NCI-H1930 (cell line): ENCODE measurements at places on chromosomes 5 and 9.

DNA sequence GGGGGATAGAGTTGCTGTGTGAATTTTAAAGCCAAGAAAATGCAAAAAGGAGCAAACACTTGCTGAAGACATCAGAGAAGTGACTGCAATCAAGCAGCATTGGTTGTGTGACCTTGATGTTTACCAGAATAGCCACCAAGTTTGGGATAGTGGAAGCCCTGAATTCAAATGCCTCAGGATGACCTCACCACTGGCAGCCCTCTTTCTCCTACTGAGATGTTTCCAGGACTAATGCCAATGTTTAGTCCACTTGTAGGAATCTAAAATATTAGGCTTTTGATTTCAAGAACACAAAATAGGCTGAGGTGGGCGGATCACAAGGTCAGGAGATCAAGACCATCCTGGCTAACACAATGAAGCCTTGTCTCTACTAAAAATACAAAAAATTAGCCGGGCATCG, 112.2 kb upstream of the NUDT12 start:
- DNase-seq, result no peak

DNA sequence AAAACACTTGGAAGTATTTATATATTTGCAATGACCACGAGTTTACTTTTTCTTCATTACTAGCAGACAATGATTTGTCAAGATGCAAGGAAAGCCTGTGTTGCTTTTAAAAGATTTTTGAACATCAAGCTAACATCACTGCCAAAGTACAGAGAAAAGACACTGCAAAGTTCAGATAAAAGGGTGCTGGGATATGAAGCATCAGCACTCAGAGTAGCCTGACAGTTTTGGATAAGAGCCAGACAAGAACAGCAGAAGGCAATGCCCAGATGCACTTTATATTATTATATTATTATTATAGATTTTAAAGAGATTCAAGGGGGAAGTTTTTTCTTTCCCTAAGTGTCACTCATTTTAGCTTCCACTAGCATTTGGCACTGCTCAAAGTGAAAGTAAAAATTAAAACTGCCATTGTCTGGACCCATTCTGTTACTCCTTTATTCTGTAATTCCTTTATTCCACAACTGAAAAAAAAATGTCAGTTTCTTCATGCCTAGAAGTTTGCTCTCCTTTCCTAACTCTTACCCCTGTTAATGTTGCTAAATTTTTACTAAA, 240.6 kb downstream of the EFNA5 start:
- DNase-seq, result no peak

- no peak for DNase-seq
Measured at GRCh38 chr9:87119328-87119881, 172.1 kb upstream of the GAS1 start.

DNA sequence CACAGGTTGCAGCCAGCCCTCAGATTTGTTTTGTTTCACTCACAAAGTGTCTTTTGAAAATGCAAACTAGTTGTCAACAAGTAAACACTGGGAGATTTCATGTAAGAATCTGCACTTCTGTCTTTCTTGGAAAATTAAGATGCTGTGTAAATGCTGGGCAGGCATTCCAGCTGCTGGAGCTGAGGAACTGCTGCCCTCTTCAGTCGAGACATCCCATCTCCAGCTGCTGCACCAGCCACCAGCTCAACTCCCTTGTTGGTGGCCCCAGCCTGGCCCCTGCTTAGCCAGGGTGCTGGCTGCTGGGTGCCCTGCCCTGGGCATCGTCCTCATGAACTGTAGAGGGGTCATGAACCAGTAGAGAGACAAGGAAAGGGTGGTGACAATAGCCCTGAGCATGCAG, 33.1 kb upstream of the AFAP1L1 start:
- DNase-seq, result no peak

DNA sequence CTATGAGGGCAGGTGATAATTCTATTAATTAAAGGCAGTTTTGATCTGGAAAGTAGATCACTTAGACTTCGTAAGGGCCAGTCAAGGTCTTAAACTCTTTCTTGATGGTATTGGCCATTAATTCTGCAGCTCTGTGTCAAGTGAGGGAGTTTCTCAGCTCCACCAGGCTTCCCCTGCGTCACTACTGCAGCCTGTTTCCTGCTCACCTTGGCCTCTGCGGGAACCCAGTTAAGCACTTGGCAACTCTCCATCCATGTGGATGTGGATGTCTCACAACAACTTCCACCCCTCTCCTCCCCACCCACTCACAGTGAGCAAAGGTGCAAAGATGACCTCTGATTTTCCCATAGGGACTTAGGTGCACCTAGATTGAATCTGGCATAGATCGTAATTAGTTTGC, 191.6 kb downstream of the PLK2 start:
- no peak for DNase-seq

- no peak for DNase-seq
Measured at GRCh38 chr9:132201139-132201538, 39.3 kb downstream of the NTNG2 start.

- DNase-seq, result no peak
Measured at GRCh38 chr9:2583308-2584013, 38.1 kb upstream of the VLDLR start.

GRCh38 chr9:97923529-97924108, 1.3 kb upstream of the TRMO start:
- DNase-seq, result peak; percentile 69

GRCh38 chr5:124743602-124744169, 2.8 kb downstream of the ZNF608 start:
- DNase-seq, result no peak

- no peak for DNase-seq
Measured at GRCh38 chr9:136717399-136717798, 5.0 kb downstream of the DIPK1B start.

GRCh38 chr9:111438541-111439235, 45.5 kb downstream of the ECPAS start:
- DNase-seq, result no peak

- DNase-seq, result no peak
Measured at GRCh38 chr5:157187046-157187754, 6.6 kb downstream of the ITK start.

DNA sequence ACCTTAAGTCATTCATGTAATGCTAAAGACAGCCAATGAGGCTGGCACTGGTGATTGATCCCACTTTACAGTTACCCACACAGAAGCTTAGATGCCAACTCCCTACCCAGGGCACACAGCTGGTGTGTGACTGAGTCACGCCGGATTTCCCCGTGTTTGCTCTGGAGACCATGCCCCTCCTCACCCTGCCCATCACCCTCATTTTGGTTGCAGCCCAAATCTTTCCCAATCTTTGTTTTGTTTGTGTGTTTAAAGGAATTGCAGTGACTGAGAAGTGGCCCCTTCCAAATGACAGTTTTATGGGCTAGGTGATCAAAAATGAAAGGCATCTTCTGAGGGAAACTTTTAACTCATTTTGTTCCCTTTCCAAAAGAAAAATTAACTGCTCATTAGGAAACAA, 10.9 kb downstream of the FBXL7 start:
- no peak for DNase-seq

DNA sequence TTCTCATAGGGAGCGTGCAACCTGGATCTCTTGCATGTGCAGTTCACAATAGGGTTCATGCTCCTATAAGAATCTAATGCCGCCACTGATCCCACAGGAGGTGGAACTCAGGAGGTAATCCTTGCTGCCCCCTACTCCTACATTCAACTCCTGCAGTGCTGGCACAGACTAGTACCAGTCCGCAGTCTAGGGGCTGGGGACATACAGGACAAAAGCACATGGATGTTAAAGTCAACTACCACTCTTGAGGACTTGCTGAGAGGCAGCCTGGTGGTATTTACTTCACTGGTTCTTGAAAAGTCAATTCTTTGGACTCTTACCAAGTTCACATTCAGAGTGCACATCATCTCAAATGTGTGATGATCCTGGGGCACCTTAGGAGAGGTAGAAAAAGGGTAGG, 33.0 kb downstream of the MTMR12 start:
- DNase-seq, result no peak

- DNase-seq, result no peak
Measured at GRCh38 chr5:8491254-8491653, 622.3 kb downstream of the MTRR start.

DNA sequence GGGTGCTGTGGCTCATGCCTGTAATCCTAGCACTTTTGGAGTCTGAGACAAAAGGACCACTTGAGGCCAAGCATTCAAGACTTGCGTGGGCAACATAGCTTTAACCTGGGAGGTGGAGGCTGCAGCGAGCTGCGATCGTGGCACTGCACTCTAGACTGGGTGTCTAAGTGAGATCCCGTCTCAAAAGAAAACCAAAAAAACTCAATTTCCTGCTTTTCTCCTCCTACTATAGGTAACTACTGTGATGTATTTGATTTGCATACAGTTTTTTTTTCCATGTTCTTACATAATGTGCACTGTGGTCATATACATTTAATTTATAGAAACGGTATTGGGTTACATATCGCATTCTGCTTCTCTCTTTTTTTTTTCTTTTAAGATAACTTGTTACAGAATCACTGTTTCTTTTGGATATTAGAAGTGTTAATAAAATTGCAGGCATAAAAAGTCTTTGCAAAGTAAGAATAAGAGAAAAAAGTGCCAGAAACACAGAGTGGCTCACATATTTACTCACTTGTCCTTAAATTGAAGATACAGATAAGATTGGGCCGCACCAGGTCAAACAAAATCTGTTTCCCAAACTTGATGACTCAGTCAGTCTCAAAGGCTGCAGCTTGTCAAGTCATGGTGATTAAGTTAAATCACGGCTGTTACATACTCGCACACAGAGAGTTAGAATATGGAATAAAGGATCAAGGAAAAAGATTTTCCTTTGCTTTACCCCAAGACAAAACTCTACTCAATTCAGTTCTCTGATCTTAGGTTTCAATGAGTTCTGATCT, 2.0 kb upstream of the PTGR1 start:
- DNase-seq, result no peak

GRCh38 chr9:129885018-129885669, 49.9 kb downstream of the USP20 start:
- peak; percentile 18 for DNase-seq

DNA sequence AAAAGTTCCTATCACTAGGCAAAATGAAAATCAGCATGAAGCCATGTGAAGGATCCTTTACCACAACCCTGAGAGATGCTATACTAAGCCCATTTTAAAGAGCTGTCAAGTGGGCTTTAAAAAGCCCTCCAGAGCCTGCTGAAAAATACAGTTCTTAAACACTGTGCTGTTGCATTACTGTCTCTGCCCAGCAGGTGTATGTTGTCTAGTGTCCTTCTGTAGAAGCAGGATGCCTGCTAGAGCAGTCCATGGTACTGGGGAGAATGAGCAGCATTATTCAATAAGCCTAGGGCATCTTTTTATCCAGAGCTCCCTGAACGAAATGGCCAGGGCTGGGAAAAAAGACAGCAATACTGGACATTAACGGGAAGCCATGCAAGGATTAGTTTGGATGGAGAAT, 126.2 kb upstream of the PLCXD3 start:
- DNase-seq, result peak; percentile 11

- DNase-seq, result no peak
Measured at GRCh38 chr9:13215791-13216554, 63.5 kb downstream of the MPDZ start.

DNA sequence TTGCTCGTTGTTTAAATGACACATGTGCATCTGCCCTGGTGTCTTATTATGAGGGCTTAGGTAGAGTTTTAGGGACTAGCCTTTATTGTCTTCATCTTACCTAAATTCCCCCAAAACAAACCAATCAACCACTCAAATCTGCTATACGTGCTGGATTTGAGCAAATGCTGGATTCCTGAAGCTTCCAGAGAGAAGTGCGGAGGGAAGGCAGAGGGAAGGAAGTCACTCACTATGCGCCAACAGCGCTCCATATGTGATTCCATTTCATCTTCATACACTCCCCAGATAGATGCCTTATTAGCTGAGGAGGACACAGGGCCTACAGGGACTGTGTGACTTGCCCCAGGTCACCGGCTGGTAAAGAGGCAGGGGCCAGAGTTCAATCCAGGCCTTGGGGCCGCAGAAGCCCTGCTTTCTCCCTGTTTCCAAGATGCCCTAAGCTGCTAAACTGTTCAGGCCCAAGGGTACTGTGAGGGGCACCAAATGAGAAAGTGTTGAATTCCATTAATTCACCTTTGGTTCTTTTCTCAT, 63.5 kb downstream of the OTULIN start:
- no peak for DNase-seq

- no peak for DNase-seq
Measured at GRCh38 chr5:78903861-78904260, 81.2 kb downstream of the ARSB start.

- no peak for DNase-seq
Measured at GRCh38 chr5:112923148-112923917, 1.3 kb upstream of the REEP5 start.

DNA sequence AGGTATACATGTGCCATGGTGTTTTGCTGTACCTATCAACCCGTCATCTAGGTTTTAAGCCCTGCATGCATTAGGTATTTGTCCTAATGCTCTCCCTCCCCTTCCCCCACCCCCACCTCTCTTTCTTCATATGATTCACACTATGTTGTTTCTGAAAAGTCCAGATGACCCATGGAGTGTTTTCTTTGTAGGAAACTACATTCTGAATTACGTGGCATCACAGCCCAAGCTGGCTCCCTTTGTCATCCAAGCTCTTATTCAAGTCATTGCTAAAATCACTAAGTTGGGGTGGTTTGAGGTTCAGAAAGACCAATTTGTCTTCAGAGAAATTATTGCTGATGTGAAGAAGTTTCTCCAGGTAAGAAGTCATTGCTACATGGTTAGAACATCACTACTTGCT, 30.4 kb downstream of the RANBP17 start:
- DNase-seq, result no peak

GRCh38 chr5:117732264-117732663, 1157.6 kb upstream of the SEMA6A start:
- no peak for DNase-seq

- no peak for DNase-seq
Measured at GRCh38 chr9:37370968-37371563, 51.4 kb upstream of the GRHPR start.

- no peak for DNase-seq
Measured at GRCh38 chr5:184471-184870, 6.8 kb upstream of the LRRC14B start.

GRCh38 chr9:25658571-25658970, 19.7 kb downstream of the TUSC1 start:
- no peak for DNase-seq

- no peak for DNase-seq
Measured at GRCh38 chr9:4299005-4299795, 668 bp downstream of the GLIS3 start.

- DNase-seq, result no peak
Measured at GRCh38 chr9:3760031-3760430, 234.2 kb upstream of the RFX3 start.

- DNase-seq, result no peak
Measured at GRCh38 chr5:72160329-72160728, 53.1 kb downstream of the MAP1B start.

GRCh38 chr5:14347522-14347921, 204.4 kb downstream of the TRIO start:
- no peak for DNase-seq

DNA sequence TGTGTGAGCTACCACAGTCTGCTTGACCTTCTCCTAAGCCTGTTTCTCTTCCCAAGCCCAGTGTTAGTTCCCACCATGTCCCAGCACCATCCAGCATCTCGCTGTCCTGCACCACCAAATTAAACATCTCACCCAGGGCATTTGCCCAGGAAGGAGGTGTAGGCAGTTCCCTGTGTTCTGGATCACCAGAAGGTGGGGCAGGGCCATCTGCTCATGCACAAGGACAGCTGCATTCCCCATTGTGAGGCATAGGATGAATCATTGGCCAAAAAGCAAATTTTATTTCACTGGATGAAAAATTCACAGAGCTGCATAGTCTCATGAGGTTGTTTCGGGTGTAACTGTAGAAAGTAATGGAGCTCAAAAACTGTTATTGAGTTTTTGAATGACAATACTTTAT, 89.5 kb upstream of the GRIA1 start:
- DNase-seq, result no peak
